Left forelimb (tissue), 1 donor: ENCODE measurements at places on chromosomes 1 and 21.

- no peak for DNase-seq
Observed at GRCh38 chr1:58852731-58853485, 69.1 kb upstream of the JUN start.

- no peak for DNase-seq
Observed at GRCh38 chr1:54798769-54799641, 2.1 kb downstream of the TTC22 start.

- DNase-seq: no peak
Observed at GRCh38 chr1:200856716-200857357, 15.9 kb upstream of the GPR25 start.

DNA sequence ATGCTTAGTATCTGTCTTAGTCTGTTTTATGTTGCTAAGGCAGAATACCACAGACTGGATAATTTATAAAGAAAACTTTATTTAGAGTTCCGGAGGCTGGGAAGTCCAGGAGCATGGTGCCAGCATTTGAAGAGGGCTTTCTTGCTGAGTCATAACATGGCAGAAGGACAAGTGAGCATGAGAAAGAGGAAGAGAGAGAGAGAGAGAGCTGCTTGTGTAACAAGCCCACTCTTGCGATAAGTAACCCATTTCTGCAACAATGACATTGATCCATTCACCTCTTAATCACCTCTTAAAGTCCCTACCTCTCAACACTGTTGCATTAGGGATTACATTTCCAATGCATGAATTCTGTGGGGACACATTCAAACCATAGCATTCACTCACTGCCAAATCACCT is 11.7 kb upstream of the MYOCOS start:
- DNase-seq: no peak

DNA sequence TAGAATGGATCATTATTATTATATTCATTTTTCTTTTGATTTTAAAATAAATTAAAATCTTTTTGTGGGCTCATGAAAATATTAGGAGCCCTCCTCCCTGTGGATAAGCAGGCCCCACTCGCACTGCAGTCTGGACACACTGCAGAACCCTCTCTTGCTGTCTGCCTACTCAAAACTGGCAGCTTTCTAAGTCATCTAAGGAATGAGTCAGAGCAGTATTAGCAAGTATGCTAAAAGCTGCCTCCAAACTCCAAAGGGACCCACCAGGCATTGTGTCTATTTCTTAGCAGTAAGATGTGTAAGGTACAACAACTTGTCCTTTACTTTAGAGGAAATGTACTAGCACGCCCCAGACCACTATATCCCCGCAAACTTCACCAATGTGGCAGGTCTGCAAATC is 108.8 kb downstream of the SYF2 start:
- DNase-seq: no peak

- peak; percentile 71 for DNase-seq
Observed at GRCh38 chr1:151720974-151721787, at the start of gene RIIAD1. Gene RIIAD1, plus strand, starts transcription at chr1:151721522. Its CDS starts 15 bp downstream, at chr1:151721537.

- no peak for DNase-seq
Observed at GRCh38 chr1:26102119-26102518, 9.5 kb upstream of the PDIK1L start.

GRCh38 chr1:155979597-155980343 is 1.4 kb upstream of the ARHGEF2 start:
- no peak for DNase-seq

DNA sequence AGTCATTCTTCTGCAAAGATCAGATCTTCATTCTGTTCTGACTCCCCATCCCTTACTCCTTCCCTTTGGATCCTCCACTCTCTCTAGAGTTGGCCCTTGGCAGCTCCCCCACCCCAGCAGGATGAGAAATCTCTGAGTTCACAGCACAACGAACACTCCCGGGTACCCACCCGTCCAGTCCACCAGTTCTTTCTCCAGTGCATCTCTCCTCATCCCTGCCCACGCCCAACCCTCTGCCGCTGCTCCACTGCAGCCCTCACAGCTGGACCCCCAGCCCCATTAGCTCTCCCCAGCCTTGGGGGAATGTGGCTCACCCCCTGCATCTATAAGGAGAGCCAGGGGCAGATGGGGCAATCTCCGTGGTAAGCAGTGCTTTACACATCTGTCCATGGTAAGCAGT is 125.7 kb downstream of the MATN1 start:
- DNase-seq: no peak
